HFF-Myc (cell line): ENCODE measurements at places on chromosomes 7 and 10.

GRCh38 chr7:80859272-80859970 is 59.4 kb downstream of the SEMA3C start:
- DNase-seq: no peak

DNA sequence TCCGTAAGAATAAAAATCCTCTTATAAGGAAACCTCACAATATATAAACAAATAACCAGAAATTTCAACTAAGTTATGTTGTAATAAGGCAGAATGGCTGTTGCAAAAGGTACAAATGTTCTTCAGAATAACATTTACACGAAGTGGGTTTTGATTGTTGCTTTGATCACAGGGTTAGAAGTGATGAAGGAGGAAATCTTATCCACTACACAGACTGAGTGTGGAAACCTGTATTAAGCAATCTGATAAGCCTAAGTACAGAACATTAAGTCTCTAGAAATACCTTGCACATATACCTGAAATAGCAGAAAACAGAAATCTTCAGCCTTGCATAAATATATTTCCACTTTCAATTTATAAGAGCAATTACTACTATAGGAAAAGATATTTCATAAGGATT is 251.9 kb downstream of the ETV1 start:
- no peak for DNase-seq

GRCh38 chr10:22500656-22501340 is 155.5 kb downstream of the SPAG6 start:
- no peak for DNase-seq

- no peak for DNase-seq
Observed at GRCh38 chr7:27097686-27098577, 2.1 kb upstream of the HOXA1 start.

DNA sequence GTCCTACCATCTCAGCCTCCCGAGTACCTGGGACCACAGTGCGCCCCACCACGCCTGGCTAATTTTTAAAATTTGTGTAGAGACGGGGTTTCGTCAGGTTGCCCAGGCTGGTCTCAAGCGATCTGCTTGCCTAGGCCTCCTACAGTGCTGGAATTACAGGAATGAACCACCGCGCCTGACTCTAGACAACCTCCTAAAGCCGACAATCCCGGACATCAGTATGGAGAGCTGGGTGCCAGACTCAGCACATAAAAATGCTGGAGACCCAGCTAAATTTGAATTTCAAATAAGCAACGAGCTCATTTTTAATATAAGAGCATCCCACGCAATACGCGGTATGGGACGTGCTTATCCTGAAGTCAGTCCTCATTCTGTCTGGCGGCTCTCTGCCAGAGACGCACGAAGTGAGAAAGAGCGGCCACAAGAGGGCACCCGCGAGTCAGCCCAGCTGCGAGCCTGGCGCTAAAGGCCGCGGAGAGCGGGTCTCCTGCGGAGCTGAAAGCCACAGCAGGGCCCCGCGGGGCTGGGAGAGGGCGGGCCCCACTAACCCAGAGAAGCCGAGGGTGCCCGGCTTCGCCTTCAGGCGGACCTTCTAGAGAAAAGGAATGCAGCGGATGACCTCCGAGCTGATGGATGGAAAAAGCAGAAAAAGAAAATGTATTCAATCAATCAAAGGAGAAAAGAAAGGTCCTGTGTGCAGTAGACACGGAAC is 7.0 kb downstream of the CALY start:
- no peak for DNase-seq

DNA sequence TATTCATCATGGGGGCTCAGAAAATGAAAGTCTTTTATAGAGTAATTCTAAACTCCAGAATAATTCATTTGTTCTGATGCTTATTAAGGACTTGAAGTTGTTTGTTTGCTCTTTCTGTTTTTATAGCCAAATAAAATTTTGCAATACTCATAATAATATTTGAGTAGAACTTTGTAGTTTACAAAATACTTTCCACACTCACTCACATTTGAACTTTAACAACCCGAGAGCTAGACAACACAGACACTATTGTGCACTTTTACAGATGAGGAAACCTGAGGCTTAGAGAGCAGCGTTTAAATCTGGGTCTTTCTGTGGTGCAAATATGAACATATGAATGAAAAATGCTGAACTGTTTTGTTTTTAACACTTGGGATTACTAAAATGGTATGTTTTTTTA is 126.8 kb downstream of the KAT6B start:
- DNase-seq: no peak

GRCh38 chr10:12663863-12664262 is 314.5 kb downstream of the CAMK1D start:
- DNase-seq: no peak
